Central memory CD8-positive, alpha-beta T cell (primary cell): ENCODE measurements at places on chromosomes 3 and 15.

- DNase-seq: no peak
These were observed 32.6 kb upstream of the TBC1D5 start for GRCh38 chr3:17775073-17775472.

DNA sequence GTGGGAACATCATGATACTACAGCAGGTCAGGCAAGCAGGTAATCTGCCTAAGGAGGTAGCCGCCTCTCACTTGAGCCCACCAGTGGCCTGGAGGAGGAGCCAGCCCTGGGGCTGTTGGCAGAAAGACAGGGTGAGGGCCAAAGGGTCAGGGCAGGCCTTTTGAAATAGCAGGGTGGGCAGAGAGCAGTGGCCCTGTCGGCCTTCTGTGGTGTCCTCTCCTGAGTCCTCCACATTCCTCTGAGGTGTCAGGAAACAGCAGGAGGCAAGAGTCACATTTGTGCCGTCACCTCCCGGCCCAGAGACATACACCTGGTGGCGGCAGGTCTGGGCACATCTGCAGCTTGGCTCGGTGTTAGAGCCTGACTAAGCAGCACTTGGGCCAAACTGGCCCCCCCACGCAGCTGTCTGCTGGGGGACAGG lies 3.9 kb upstream of the BNC1 start:
- no peak for DNase-seq

- DNase-seq: no peak
These were observed 218.5 kb downstream of the SV2B start for GRCh38 chr15:91318516-91318915.

- DNase-seq: no peak
These were observed 56.2 kb downstream of the IL5RA start for GRCh38 chr3:3053974-3054373.

- DNase-seq: no peak
These were observed 294.2 kb upstream of the MEIS2 start for GRCh38 chr15:37394402-37395099.

GRCh38 chr15:31247404-31247803 lies 79.2 kb upstream of the KLF13 start:
- DNase-seq: no peak

DNA sequence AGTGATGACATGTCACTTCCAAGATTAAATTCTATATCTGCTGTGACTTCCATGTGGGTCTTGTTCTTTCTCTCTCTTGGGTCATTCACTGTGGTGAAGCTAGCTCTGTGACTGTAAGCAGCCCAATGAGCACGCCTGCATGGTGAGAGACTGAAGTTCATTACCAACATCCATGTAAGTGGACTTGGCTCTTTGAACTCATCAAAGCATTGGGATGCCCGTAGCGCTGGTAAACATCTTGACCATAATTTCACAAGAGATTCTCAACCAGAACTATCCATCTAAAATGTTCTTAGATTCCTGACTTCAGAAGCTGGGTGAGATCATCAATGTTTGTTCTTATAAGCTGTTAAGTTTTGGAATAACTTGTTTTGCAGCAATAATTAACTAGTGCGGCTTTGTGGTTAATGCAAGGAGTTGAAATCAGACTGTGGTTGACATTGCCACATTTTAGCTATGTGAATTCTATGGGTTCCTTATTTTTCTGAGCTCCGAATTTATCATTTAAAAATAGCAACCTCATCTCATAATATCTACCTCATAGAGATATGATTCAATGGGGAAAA lies 31.6 kb upstream of the LRRC3B start:
- no peak for DNase-seq

DNA sequence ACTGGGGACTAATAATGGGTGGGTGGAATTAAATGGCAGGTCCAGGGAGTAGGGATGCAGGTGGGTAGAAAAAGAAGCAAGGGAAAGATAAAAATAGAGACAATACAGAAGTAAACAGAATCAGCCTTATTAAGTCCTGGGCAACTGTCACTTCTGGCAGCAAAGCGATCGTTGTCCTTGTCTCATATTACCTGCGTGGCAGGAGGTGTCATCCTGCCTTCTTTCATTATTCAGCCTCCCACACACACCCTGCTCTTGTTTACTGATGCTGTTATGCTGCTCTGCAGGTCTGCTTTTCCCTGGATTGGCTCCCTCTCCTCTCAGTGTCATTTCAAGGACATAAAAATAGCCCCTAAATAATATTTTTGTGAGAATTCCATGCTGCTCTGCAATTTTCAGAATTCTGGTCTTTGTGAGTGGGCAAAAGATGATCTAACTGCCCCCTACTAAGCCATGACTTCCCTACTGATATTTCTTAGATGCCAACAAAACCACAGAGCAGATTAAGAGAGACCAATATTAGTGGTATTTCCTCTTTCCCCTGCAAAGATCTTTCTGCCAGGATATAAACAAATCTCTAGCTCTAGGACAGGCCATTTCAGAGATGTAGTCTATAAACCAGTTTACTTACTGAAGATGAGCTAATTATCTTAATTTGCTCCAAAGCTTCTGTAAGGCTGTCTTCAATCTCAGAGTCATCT lies 8.5 kb downstream of the VEPH1 start:
- DNase-seq: no peak

DNA sequence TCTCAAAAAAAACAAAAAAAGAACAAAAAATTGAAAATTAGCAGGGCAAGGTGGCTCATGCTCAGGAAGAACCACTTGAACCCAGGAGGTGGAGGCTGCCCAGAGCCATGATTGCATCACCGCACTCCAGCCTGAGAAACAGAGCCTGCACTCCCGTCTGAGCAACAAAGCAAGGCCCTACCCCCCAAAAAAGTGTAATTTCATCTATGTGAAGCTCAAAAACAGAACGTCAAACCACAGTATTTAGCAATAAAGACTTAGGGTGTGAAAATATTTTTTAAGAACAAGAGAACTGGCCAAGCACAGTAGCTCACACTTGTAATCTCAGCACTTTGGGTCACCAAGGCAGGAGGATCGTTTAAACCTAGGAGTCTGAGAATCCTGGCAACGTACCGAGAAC lies 38.2 kb downstream of the STAG1 start:
- no peak for DNase-seq

DNA sequence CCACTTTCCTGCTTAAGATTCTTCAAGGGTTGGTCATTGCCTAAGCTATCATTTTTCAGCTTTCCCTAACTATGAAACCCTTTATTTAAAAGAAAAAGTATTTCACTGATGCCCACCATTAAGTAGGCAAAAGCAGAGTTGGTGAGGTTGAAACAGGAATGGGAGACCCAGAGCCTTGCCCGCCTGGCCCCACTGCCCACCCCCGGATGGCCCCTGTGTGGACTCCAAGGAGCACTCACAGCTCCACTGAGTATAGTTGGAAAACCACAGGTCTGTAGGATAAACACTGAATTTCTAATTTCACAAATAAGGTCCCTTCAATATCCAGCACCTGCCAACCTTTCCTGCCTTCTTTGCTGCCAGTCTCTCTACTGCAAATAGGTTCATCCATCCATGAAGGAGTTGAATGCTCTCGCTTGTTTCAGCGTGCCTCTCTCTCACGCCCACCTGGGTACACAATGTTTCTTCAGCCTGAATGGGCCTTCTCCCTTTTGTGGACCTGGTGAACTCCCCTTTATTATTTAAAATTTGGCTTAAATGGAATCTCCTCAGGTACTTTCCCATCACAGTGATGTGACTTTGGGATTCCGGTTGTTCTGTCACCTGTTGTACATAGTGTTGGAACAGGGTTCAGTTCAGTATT lies 8.7 kb upstream of the ACAP2 start:
- no peak for DNase-seq

DNA sequence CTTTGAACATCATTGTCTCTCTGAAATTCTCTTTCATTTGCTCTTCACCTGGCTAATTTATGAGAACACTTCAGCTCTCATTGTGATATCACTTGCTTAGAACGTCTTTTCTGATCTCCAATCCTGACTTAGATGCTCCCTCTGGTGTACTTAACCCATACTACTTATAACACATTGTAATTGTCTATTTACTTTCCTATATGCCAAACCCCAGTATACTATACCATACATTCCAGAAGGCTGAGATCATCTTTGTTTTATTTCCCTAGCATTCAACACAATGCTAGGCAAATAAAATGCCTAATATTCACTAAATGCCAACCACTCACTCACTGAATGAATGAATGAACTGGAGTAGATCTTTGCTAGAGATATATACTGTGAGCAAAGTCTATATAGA lies 27.0 kb upstream of the PEX5L start:
- DNase-seq: no peak

- DNase-seq: no peak
These were observed 142.3 kb downstream of the VPS8 start for GRCh38 chr3:184954251-184954650.

DNA sequence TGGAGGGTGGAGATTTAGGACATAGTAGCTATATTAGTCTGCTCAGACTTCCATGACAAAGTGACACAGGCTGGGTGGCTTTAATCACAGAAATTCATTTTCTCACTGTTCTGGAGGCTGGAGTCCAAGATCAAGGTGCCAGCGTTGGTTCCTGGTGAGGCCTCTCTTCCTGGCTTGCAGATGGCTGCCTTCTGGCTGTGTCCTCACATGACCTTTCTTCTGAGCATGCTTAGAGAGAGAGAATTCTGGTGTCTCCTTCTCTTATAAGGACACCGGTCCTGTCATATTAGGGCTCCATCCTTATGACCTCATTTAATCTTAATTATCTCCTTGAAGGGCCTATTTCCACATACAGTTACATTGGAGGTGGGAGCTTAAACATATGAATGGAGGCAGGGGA lies 14.9 kb upstream of the SHC4 start:
- no peak for DNase-seq

- DNase-seq: no peak
These were observed 238.7 kb upstream of the P2RY1 start for GRCh38 chr3:152595975-152596821.

DNA sequence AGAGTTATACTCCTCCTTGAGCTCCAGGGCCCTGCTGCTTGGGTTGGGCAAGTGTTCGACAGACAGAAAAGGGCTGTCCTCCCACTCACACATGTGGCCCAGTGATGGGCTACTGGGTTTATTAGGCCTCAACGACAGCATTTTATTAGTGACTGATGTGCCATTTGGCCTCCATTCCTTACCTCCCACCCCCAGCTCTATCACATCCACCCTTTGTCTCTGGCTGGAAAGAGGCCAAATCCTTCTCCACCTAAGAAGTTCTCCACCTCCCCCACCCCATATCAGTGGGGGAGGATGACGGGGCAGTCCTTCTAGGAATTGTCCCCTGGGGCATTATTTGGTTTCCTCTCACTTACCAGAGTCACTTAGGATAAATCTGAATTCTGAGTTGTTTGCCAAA lies 57.1 kb upstream of the WNT5A start:
- no peak for DNase-seq

DNA sequence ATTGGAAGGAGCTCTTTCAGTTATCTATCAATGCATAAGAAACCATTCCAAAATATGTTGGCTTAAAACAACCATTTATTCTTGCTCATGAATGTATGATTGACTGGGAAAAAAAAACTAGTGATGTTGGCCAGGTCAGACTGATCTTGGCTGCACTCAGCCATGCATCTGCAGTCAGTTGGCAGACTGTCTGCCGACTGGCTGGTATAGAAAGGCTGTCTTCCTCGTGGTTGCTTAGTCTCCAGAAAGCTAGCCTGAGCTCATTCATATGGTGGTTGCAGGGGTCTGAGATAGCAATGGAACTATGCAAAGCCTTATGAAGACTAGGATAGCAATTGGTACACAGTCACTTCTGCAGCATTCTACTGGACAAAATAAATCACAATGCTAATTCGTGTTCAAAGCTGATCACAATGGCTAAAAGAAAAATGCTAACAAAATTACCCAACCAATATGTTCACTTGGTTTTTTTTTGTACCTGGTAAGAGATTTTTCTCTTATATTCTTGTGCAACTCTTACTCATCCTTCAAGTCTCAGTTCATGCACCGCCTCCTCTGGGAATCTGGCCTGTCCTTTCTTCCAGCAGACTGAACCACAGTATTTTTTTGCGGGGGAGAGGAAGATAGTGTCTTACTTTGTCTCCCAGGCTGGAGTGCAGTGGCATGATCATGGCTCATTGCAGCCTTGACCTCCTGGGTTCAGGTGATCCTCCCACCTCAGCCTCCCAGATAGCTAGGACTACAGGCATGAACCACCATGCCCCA lies 126.8 kb downstream of the KCNAB1 start:
- no peak for DNase-seq

DNA sequence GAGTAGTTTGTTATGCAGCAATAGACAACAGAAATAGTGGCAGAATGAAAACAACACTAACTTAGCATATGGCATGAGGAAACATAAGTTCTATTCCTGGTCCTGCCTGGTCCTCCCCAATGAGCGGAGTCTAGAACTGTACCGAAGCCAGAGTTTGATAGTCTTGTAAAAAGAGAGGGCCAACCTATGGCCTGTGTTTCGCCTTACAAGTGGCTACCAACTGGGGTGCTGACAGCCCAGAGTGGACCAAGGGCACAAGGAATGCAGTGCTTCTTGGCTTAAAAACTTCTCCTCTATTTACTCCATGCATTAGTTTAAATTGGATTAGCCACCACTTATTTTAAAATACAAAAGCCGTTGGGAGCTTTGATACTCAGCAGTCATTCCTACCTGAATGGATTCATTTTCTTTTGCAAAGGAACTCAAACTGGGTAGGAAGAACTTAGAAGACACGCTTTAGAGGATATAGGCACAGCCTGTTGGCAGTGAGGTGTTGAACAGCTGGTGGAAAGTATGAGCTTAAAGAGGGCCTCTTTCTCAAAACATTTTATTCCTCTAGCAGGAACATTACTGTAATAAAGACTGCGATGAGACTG lies 302.9 kb downstream of the PLCL2 start:
- no peak for DNase-seq

DNA sequence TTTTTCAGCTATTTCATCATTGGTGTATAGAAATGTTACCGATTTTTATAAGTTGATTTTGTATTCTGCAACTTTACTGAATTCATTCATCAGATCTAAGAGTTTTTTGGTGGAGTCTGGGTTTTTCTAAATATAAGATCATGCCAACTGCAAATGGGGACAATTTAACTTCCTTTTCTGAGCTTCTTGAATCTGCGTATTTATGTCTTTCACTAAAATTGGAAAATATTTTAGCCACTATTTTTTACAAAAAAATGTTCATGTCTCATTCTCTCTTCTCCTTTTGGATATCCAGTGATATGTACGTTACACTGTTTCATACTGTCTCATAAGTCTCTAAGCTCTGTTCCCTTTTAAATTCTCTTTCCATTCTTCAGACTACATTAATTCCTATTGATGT lies 123.8 kb downstream of the ISL2 start:
- DNase-seq: no peak

DNA sequence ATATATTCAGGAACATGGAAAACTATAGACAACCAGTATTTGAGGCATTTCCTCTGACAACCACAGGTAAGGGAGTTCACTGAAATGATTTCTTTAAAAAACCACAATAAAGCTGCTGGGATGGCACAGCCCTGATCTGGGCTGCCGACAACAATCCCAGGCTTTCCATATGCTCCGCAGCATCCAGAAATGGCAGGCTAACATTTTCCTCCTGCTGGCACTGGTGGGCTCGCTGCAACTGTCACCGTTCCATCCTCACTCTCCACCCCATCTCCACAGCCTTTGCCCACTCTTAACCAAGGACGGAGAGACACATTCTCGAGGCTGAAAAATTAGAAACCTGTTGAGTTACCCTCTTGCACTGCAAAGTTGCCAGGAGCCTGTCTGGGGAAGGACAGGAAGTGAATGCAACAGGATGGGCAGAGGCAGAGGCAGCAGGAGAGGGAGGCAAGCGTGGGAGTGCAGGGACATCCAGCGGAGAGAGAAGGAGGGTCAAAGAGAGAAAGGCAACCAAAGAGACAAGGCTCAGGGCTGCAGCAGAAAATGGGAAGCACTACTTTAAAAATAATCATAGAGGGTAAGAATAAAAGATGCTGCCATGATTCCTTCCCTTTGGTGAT lies 79.0 kb upstream of the ARRDC4 start:
- DNase-seq: no peak

- no peak for DNase-seq
These were observed 142.7 kb downstream of the THRB start for GRCh38 chr3:24351779-24352469.
